ENCODE measurements at places on chromosomes 7 and 10.

DNA sequence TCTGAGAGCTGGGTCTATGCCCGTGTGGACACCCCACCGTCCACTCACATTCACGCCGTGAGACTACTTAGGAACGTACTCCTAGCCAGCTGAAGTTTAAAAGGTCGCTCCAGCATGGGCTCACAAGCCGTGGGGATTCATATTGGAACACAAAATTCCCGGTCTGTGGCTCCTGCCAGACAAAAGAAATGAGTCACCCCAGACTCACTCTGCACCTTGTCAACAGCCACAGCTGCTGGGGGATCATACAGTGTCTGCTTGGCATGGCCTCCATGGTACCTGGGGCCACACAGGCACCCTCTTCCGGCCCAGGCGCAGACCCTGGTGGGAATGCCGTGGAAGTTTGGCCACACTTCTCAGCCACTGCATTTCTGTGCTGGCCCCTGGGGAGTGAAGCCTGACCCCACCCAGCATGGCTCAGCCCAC, 228.4 kb downstream of the DNAJB6 start:
- no peak for DNase-seq

- no peak for DNase-seq
Observed at GRCh38 chr10:103575416-103576075, 82.0 kb downstream of the NEURL1 start.

DNA sequence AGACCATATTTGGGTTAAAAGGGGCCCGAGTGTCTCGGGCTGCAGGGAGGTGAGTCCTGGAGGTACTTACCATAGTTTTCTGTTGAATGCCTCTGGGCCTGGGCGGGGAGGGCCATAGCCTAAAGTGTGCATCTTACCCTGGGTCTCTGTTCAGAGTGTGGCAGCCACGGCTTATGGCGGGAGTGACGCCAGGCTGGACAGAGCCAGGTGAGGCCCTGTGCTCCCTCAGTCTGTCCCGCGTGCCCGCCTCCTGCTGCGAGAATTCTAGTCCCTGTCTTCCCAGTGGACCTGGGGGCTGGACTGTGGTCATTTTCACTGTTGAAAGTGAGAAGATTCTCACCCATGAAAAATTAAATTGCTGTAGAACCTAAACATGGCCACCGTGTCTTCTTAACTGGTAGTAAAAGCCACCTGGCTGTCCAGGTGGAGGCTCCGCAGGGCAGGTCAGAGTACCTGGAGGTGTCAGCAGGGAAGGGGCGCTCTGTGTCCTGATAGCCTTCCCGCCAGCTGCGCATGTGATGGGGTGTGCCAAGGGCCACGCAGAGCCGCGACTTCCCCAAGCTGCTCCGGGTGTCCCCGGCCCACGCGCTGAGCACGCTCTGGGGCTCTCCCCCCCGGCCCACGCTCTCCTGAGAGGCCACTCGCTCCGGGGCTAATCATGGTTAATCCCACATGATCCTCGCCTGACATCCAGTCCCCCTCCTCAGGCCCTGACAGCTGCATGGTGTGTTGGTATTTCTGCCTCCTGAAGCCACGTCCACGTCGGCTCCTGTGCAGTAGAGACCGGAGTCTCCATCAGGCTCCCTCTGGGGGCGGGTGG, 20.3 kb downstream of the INPP5A start:
- no peak for DNase-seq

- no peak for DNase-seq
Observed at GRCh38 chr10:101597091-101597900, 9.2 kb downstream of the DPCD start.

DNA sequence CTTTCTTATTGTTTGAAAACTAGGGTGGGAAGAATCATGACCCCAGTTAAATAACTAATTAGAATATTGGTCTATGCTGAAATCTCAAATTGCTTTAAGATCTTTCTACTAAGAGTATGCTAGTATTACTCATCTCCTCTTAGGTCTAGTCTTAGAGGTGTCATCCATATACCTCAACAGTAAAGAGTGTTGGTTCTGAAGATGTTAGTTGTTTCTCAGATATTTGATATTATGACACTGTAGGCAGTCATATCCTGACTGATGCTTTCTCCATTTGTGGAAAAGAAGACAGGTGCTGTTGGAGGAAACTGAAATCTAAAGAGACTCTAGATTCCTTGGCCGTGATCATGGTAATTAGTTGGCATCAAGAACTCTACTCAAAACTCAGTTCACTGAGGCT, 21.2 kb downstream of the BPGM start:
- no peak for DNase-seq

DNA sequence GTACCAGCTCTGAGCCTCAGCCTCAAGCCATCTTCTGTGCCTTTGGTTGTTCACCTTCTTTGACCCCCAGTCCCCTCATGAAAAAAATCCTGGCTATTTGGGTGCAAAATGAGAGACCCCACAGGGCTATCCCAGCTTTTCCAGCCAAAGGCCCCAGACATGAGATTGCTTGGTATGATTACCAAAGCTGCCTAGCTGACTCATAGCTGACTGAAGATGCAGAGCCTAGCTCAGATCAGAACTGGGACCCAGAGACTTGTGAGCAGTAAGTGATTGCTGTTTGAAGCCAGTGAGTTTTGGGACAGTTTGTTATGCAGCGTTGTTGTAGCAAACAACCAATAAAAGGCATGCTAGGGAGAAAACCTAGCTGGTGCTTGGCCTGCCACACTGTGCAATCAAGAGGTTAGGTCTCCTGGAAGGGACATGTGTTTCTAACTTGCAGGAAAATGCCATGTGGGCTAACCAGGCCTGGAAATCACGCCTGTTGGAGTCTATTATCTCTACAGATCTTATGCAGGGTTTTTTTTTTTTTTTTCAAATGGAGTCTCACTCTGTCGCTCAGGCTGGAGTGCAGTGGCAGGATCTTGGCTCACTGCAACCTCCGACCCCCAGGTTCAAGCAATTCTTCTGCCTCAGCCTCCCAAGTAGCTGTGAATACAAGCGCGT, 48.0 kb upstream of the DAGLB start:
- no peak for DNase-seq

GRCh38 chr10:31937371-31937770, 8.7 kb upstream of the ARHGAP12 start:
- DNase-seq: no peak

DNA sequence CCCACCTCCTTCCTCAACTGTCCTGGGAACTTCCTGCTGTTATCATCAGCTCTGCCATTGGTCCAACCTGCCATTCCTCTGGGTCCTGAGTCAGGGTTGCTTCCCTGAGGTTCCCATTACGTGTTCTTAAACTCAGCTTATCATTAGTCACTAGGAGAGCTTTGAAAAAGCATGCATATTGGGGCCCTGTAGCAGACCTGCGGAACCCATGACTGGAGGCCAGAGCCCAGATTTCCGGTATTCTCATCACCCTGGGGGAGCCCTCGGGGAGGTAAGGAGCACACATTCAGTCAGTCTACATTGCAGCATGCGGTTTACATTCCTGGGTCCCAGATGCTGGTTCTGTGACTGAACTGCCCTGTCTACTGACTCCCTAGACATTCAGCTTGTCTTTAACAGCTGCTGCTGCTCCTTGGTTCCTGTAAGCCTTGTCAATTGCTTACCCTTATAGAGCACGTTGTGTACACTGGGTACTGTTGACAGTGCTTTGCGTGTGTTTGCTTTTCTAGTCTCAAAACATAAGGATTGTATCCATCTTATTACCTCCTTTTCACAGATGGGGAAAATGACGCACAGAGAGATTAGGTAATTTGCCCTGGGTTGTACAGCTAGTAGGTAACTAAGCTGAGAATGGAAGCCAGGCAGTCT, 12.8 kb downstream of the CDHR3 start:
- no peak for DNase-seq
